ENCODE measurements at places on chromosomes 3 and 15. TPM values are rescaled to one million over a fixed set of nuclear protein-coding genes. Genes with fewer than 3 reads are reported as not detected.

DNA sequence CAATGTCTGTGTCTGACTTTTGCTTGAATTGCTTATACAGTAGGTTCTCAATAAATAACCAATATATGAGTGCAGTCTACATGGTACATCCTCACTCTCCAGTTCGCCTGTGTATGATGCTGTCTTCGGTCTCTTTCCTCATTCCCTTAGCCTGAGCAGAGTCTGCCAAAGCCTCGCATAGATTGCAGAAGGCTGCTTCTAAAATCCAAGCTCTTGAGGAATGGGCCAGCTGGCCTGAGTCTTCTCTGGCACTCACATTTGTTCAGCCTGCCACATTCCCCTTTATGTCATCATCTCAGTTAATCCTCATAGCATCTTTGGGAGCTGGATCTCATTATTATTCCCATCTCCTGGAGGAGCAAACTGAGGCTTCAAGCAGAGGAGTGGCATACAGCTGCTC lies 27.2 kb upstream of the ADAMTS7 start:
- H3K4me1 ChIP-seq = peaks cover 21% of the 10 kb centered on the region
- no peak overlapping the region for H3K4me3 ChIP-seq
- DNase-seq = no peak
- no peaks in the 10 kb centered on the region for H3K27me3 ChIP-seq
- H3K27ac ChIP-seq = no peak overlapping the region

DNA sequence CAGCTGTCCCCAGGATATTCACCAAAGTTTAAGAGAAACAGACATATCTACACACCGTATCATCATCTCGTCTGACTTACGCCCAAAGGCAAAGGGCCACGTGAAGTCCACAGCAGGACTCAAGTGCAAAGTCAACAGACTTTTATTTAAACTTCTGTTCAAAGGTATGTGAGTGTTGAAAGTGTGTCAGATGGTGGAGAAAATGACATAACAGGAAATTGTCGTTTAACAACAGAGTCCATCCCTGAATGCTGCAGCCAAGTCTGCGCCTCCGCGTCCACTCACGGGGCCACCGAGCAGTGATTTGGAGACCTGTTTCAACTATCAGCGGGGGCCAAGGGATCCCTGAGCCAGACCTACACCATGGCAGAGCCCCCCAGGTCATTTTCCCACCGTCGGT lies 165.6 kb downstream of the XXYLT1 start:
- H3K4me1 ChIP-seq = peaks cover 27% of the 10 kb centered on the region
- no peak for DNase-seq
- no peak overlapping the region for H3K4me3 ChIP-seq
- no peak overlapping the region for H3K27ac ChIP-seq
- H3K36me3 ChIP-seq = no peaks in the 10 kb centered on the region
- H3K27me3 ChIP-seq = no peaks in the 10 kb centered on the region

- H3K27me3 ChIP-seq = no peaks in the 10 kb centered on the region
- H3K4me1 ChIP-seq = peaks cover 5% of the 10 kb centered on the region
- no peak overlapping the region for H3K27ac ChIP-seq
- H3K36me3 ChIP-seq = no peaks in the 10 kb centered on the region
Measured at GRCh38 chr15:32878869-32879805, 161.3 kb downstream of the GREM1 start.

DNA sequence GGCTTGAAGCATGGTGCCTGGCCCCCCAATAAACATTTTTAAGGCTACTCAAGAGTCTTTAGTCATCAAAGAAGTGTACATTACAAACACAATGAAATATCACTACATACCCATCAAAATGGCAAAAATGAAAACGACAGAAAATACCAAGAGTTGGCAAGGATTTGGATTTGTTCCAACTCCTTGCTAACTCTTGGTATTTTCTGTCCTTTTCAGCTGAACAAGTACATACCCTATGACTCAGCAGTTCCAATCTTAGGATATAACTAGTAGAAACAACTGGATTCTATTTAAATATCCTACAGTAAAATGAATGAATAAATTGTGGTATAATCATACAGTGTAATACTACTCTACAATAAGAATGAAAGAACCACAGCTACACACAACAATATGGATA lies 25.1 kb upstream of the GABPB1 start:
- no peaks in the 10 kb centered on the region for H3K27me3 ChIP-seq
- no peaks in the 10 kb centered on the region for H3K4me1 ChIP-seq
- no peak overlapping the region for H3K27ac ChIP-seq
- DNase-seq = no peak

TMEM207 gene
- total RNA-seq = not detected

CYP1A2 gene
- not detected for total RNA-seq

DNA sequence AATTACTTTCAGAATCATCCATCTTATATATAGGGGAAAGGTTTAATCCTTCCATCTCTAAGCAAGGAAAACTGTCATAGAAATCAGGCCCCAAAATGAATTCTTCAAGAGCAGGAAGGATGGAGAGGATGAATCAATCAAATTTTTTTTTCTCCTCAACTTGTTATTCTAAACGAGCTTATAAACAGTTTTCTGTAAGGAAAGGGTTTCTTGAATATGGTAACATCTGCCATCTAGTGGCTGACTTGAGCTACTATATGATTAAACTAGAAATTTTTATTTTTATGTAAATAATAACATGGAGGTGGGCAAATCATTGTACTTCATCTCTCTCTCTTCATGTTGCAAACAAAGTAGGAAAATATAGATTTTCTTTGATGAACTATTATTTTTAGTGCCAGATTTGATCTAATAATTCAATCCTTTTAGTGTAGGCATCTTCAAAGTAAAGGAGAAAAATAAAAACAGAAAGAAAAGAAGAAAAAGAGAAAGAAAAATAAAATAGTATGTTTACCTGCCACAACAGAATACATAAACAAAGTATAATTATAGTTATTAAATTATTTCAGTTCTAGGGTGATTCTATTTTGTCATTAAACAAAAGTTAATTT lies 146.6 kb downstream of the SERPINI1 start:
- no peaks in the 10 kb centered on the region for H3K4me1 ChIP-seq
- no peaks in the 10 kb centered on the region for H3K36me3 ChIP-seq
- no peak overlapping the region for H3K27ac ChIP-seq
